ENCODE measurements at places on chromosomes 4 and X.

GRCh38 chrX:108833993-108834392 lies 97.6 kb upstream of the IRS4 start:
- DNase-seq, result no peak

DNA sequence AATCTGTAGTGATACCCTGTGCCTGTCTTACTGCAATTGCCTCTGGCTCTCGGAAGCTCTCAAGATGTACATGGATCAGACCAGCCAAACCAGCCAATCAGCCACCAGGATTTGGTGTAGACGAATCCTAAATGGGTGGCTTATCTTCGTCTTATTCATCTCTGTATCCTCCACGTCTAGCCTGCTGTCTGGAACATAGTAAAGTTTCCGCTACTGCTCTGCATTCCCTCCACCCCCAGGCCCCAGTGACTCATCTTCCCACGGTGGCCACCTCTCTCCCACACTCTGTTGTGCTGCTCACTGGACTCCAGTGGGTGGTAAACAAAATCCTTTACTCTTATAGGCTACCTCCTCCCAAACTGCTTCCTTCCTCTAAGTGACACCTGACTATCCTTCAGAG lies 37.8 kb downstream of the SEPTIN6 start:
- DNase-seq, result peak; percentile 25

- DNase-seq, result no peak
These were observed 491.2 kb downstream of the INPP4B start for GRCh38 chr4:142354794-142355420.

- DNase-seq, result no peak
These were observed 266.6 kb downstream of the ZNF674 start for GRCh38 chrX:46278572-46278971.

GRCh38 chr4:154485127-154485773 lies 6.3 kb downstream of the DCHS2 start:
- no peak for DNase-seq

- DNase-seq, result no peak
These were observed 312.4 kb downstream of the ARHGAP10 start for GRCh38 chr4:148044089-148044911.

DNA sequence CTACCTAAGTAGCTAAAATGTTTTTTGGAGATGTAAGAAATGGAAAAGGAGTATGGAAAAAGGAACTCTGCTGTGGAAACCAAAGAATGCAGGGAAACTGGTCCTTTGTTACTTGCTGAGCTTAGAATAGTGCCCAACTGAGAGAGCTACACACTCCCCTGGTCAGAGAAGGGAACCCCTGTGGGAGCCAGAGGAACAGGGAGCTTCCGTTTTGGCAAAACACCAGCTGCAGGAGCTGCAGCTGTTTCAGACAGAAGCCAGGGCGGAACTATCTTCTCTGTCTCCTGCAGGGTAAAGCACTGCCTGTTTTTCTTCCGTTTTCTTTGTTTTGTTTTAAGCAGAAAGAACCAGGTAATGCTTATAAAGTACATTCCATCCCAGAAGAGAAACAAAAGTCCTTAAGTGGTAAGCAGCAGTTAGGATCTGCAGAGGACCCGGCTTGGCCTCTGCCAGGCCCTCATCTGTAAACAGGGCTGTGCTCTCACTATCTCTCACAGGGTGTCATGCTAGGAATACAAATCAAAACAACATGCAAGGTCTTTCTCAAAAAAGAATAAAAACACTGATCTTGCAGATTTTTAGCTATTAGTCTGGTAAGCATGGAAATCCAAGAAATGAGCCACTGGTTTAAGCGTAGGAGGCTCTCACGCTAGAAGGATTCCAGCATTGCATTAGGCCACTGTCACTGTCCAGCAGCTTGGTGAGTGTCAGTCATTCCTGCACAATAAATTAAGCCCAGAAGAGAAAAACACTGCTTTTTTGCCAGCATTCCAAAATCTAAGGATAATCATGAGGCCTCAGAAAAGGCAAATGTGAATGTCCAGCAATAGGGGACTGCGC lies 76.1 kb downstream of the CHST7 start:
- DNase-seq, result no peak

DNA sequence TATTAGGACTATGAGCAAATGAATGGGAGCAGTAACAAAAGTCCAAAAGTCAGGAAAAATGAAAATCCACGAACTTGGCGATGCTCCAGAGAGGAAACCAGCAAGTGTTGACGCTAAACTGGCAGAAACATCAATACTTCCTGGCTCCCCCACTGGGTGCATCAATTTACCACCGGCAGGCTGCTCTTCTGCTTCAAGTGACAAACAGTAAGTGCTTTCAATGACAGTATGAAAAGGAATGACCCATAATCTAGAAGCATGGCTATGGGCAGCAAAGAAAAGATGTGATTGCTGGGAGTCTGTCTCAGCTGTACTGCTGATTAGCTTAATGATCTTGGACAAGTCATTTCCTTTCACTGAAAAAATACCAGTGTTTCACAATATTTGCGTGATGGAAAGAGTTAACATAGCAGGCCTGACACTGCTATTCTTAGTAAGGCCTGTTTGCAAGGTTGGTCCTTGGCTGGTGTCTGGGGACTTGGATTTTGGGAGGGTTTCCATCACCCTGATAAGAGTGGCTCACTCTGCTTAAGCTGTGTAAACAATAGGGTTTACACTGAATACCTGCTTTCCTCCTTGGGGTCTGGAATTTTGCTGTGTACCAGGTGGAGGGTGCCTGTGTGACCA lies 8.7 kb downstream of the ATP11C start:
- DNase-seq, result no peak

GRCh38 chr4:83606898-83607297 lies 71.0 kb downstream of the GPAT3 start:
- DNase-seq, result no peak

DNA sequence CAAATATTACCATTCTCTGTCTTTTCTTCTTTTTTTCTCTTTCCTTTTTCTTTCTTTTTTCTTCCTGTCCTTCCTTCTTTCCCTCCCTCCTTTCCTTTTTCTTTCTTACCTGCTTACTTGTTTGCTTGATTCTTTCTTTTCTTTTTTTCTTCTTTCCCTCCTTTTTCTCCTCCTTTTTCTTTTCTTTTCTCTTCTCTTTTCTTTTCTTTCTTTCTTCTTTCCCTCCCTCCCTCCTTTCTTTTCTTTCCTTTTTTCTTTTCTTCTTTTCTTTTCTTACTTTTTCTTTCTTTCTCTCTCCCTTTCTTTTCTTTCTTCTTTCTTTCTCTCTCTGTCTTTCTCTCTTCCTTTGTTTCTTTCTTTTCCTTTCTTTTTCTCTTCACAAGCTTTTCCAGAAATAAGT lies 697.4 kb upstream of the ADGRL3 start:
- no peak for DNase-seq

GRCh38 chrX:149267878-149268813 lies 237.0 kb downstream of the IDS start:
- DNase-seq, result no peak

- no peak for DNase-seq
These were observed 92.6 kb upstream of the MAPK10 start for GRCh38 chr4:86452422-86452891.

GRCh38 chrX:65900850-65901844 lies 138.7 kb downstream of the VSIG4 start:
- no peak for DNase-seq

DNA sequence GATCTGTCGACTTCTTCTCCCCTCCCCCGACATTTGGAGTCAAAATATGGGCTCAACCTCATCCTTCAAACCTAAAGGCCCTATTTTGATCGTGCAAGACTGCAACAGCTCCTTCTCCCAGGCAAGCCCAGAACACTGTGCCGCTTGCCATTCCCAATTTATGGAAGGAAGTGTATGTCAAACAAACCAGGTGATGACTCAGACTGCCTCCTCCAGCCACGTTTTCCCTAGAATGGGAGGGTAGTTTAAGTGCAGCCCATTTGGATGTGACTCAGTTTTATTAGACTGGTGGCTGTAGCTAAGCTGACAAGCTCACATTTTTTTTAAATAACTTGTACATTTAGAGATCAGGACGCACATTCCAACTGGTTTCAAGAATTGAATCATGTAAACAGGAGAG lies 570.4 kb upstream of the DIPK2B start:
- no peak for DNase-seq

GRCh38 chr4:118942465-118942864 lies 53.8 kb downstream of the SYNPO2 start:
- DNase-seq, result no peak

- no peak for DNase-seq
These were observed 395.0 kb upstream of the FAT1 start for GRCh38 chr4:187118602-187119120.

GRCh38 chr4:13612569-13612968 lies 15.0 kb downstream of the BOD1L1 start:
- DNase-seq, result no peak

DNA sequence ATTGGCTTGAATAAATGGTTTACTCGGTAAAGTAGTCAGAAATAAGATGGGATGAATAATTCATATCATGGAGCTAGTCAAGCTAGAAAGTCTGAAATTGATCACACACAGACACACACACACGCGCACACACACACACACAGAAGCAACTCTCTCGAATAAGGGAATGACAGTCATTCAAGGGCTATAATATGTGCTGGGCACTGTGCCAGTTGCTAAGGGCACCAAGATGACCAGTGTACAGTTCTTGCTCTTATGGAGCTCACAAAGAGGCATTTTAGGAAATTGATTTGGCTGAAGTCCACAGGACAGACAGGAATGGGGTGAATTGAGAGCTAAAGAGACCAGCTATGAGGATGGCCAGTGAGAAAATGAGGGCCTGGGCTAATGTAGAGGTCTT lies 34.2 kb upstream of the SH3D19 start:
- DNase-seq, result no peak
